Stimulated activated CD8-positive, alpha-beta memory T cell treated with anti-CD3 and anti-CD28 coated beads, Interleukin-4, amount 100 ng/mL, for 4 hours (primary cell): ENCODE measurements at places on chromosomes 16 and 17.

DNA sequence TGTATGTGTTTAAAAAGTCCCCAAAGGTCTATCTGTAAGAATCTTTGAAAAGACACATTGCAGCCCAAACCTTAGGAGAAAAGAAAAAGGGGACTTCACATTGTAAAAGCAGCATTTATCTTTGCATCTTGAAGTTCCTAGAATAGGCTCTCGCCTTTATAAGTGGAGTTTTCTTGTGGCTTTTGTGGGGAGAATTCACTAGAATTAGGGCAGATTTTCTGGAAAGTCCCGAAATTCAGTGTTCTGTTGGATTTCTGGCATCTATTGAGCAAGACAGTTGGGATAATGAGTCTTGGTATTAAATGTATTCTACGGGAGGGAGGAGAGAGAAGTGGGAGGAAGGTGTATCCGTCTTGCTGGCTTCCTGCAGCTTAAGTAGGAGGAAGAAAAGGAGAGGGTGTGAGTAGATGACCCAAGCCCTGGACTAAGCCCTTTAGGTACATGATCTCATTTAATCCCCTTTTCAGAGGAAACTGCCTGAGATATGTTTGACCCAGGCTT lies 62.6 kb downstream of the PRKCA start:
- DNase-seq: no peak

DNA sequence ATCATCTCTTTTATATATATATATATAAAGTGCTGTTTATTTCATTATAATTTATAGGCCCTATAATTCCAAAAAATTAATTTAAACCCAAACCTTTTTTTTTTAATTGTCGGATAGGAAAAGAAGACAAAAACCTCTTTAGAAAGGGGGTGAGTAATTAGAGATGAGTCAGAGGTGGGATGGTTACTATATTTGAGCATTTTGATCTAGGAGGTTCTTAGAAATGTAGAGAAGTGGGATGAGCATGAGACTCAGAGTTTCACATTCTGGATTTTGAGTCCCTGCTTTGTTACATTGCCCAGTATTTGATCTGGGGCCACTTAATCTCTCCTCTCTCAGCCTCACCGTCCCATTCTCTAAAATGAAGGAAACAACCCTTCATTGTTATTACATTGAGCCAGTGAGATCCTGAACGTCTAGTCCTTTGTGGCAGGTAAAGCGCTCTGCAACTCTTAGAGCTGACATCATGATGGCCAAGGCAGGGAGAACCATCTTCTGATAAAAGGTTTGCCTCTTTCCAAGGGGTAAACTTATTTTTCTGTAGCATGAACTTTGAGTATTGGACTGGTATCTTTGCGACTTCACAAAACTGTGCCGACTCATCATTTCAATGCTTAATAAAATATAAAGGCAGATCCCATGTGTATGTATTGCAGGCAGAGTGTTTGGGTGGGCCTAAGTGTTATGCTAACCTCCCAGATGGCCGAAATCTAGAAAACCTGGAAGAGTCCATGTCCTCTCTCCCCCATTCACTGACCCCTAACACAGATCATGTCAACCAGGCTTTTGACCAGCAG lies 21.3 kb downstream of the HS3ST3B1 start:
- no peak for DNase-seq

GRCh38 chr16:72317446-72317845 lies 145.5 kb upstream of the PMFBP1 start:
- no peak for DNase-seq

DNA sequence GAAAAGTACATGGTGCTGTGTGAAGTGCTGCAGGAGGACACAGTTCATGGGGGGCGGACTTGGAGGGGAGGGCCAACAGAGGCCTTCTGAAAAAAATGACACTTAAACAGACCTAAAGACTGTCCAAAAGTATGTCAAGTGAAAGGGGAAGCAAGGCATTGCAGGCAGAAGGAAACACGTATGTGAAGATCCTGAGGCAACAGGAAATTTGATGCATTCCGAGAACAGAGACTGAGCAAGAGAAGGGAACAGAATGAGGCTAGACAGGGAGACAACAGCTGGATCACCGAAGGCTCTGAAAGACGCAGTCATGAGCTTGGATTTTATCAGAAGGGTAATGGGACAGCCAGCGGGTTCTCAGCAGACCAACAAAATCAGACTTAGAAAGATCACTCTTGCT lies 1.1 kb downstream of the IFT20 start:
- DNase-seq: no peak

GRCh38 chr17:34252444-34253138 lies 2.5 kb upstream of the CCL2 start:
- no peak for DNase-seq

- DNase-seq: no peak
These were observed 11.0 kb upstream of the SEC14L1 start for GRCh38 chr17:77129568-77130301.

- no peak for DNase-seq
These were observed 199.8 kb downstream of the CYLD start for GRCh38 chr16:50941681-50942080.

DNA sequence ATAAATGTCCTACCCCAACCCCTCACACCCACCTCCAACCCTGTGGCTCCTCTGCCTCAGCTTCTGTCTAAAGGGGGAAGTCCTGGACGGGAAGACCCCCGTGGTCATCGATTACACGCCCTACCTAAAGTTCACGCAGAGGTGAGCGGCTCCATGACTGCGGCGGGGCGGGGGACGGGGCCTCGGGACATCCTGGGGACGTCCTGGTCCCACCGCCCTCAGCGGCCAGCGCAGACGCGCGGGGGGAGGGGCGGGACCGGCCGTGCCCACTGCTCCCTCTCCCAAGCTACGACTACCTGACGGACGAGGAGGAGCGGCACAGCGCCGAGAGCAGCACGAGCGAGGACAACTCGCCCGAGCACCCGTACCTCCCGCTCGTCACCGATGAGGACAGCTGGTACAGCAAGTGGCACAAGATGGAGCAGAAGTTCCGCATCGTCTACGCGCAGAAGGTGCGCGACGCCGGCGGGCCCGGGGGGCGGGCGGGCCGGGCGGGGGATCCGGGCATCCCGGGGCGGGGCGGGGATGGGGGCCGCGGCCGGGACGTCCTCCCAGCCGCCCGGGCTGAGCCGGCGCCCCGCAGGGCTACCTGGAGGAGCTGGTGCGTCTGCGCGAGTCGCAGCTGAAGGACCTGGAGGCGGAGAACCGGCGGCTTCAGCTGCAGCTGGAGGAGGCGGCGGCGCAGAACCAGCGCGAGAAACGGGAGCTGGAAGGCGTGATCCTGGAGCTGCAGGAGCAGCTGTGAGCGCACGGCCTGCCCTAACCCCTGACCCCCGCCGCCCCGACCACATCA lies 6.7 kb downstream of the RUNDC3A start:
- no peak for DNase-seq

- DNase-seq: no peak
These were observed 3.3 kb downstream of the GALNS start for GRCh38 chr16:88853325-88853941.

DNA sequence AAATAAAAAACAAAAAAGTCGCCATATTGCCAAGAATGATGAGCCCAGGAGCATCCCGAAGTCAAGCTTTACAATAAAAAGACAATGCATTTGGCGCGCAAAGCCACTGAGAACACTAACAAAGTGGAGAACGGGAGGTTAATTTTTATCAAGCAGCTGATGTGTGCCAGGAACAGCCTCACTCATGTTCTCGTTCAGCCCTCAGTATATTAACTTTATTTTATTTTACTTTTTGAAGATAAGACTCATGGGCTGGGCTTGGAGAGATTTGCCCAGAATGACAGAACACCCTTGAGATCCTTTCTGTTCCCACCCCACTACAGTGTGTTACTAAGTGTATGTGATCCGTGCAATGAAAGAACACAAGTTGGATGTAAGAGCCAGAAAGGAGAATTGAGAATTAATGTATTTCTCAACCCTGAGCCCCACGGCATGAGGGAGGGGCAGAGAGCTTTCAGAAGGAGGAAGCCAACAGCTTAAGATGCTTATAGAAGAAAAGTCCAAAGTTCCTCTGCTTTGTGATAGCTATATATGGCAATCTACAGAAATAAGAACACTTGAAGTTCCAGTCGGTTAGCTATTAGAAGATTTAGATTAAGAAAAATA lies 48.4 kb downstream of the COTL1 start:
- DNase-seq: no peak

- no peak for DNase-seq
These were observed 70.5 kb downstream of the ZNF778 start for GRCh38 chr16:89287777-89288576.

DNA sequence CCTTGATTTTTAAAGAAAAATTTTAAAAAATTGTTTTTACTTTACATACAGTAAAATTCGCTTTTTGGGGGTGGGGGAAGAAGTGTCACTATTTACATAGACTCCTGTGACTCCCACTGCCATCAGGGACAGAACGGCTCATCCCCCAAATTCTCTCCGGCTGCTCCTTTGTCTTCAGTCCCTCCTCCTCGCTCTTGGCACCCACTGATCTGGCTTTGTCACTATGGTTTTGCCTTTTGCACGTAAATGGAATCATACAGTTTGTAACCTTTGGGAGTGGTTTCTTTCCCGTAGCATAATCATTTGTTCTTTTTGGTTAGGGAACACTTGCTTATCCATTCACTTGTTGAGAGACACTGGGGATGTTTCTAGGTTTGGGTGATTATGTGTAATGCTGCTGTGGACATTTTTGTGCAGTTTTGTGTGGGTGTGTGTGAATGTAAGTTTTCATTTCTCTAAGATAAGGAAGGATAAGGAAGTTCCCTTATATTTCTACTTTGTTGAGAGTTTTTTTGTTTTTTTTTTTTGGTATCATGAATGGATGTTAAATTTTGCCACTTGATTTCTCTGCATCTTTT lies 27.4 kb downstream of the RAB11FIP4 start:
- DNase-seq: no peak

DNA sequence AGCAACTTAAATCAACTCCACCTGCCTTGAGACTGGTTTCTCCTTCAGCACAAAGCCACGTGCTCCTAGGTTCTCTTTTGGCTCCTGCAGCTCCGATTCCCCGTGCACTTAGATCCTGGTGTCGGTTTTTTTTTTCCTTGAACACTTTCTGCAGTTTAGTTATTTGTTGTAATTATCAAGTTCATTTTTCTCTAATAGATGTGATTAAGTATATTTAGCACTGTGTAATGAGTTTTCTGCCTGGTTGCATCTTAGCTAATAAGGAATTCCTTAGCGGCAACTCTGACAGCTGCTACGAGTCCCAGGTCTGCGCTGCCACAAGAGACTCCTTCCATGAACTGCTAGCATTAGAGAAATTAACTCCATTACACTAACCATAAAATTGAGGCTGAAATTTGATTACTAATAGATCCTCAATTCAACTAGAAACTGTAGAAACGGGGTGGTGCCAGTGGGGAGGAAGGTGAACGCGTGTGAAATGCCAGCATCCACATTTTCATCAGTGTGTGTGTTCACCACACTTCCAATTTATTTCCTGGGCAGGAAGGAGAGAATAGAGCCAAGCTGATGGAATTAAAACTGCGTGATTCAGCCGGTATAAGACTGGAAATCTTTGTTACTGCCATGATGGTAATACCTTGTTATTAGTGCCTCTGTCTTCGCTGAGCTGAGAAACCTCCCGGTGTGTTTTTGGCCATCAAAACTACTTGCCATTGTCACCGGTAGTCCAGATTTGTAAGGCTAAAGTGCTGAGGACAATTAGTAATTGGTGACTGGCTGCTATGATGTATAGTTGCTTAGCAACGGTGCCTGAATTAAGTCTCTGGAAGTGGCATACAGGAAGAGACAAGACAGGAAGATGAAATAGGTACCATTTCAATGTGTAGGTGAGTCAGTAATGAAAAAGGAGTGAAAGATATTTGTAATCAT lies 232.4 kb downstream of the IRX3 start:
- no peak for DNase-seq

DNA sequence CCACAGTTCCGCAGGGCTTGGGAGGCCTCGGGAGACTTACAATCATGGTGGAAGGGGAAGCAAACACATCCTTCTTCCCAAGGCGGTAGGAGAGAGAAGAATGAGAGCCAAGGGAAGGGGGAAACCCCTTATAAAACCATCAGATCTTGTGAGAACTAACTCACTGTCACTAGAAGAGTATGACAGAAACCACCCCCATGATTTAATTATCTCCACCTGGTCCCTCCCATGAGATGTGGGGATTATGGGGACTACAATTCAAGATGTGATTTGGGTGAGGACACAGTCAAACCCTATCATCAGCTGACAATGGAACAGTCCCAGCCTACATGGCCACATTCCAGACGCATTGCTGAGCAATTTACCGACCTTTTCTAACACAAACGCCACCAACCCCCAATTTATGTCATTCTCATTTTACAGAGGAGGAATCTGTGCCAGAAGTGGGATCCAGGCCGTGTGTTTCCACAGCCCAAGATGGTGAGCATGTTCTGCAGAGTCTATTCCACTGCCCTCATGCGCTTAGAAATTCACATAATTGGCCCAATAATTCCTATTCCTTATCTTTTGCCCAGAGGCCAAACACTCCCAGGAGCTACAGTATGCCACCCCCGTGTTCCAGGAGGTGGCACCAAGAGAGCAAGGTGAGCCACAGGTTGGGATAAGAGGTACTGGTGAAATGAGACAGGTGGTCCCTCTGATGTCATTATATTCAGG lies 17.3 kb downstream of the MILR1 start:
- no peak for DNase-seq

DNA sequence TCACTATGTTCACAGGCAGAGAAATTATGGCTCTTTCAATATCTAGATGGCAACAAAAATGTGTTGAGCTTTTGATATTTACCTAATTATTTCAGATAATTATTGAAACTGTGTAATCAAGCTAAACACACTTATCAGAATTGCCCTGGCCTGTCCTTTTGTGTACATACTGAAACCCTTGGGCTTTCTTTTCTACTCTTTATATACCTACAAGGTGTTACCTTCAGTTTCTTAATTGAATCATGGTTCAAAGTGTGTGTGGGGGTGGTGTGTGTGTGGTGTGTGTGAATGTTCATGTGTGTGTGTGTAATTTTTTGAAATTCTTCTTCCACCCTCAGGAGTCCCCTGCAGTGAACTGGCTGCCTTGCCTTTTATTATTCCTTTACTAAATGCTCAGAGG lies 506.8 kb upstream of the SOX9 start:
- DNase-seq: no peak

DNA sequence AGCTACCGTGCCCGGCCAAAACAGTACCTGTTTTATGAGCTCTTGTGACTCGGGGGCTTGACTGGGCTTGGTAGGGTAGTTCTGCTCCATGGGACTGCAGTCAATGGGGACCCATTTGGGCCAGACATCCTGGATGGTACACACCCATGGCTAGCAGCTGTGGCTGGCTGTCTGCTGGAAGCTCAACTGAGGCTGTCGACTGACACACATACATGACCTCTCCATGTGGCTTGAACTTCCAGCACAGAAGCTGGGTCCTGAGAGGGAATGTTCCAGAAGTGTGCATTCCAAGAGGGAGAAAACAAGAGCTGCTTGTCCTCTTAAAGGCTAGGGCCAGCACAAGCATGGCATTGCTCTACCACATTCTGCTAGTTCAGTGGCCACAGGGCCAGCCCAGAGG lies 14.9 kb upstream of the NKD1 start:
- no peak for DNase-seq

DNA sequence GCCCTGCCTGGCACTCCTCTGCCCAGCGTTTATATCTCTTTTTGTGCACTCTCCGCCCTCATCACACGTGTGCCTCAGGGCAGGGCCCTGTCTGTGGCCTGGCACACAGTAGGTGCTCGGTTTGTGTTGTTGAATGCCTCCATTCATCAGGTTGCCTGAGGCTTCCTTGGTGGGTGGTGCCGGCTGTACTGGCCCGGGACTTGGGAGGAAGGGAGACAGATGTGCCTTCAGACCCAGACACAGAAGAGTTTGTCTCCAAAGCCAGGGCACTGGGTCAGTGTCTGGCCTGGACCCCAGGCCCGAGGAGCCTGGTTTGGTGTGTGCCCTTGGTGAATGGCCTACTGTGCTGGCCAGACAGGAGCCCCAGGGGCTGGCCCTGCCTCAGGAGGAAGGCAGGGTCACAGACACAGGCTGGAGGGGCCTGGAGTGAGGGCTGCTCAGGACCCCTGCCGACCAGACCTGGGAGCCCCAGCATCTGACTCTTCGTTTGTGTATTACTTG lies 71.6 kb downstream of the RAI1 start:
- DNase-seq: no peak
